ENCODE measurements at places on chromosomes 16 and 17.

DNA sequence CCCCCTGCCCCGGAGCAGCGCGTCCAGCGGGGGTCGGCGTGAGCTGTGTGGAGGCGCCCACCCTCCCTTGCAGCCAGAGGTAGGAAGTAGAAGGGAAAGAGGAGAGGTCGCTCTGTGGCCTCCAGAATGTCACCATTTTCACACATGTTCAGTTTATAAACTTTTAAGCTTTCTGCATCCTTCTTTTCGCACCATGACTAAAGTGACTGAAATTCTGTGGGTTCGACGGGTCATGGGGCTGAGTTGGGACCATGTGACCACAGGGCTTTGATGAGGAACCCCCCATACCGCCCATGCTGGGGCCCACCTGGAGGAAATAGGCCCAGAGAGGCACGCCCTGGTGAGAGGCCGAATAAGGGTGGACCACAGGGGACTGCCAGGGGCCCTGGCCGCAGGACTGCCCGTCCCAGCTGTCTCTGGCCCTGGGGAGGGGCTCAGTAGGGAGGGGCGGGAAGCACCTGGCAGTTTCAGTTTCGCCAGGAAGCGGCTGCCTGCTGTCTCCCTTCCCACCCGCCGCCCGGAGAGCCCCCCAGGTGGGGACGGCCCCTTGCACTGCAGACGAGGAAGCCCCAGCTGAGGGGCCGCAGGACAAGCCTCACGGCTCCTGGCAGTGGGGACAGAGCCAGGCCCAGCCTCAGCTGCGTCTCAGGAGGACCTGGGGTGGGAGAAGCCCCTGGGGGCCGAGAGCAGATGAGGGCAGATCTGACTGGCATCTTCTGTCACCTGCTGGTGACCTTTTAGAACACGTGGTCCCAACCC is 9.0 kb downstream of the CBFA2T3 start:
- DNase-seq: no peak

DNA sequence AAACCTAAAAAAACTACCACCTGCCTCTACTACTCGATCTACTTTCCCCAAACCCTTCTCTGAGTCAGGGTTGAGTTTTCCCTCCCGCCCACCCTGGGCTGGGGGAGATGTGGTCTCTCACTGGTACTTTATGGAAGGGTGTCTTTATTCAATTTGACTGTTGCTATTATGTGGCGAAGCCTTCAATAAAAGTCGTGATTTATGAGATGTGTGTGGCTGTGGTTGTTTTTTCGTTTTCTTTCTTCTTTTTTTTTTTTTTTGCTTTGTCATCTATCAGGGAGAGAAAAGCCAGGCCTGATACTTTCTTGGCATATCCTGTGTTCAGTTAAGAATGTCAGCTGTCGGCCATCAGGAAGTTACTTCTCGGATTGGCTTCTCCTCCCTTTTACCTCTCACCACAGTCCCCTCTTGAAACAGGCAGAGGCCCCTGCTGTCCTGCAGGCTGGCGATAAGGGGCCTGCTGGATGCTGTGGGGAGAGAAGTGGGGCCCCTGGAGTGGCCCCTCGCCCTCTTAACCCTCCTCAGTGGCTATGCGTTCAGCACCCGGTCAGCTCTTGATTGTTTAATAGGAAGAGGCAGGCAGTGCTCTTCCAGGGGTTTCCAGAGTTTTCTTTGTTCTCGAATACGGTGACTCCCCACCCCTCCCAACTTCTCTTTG is 123.0 kb downstream of the MSI2 start:
- DNase-seq: no peak

GRCh38 chr17:20997711-20998570 is 44.9 kb downstream of the USP22 start:
- DNase-seq: no peak

GRCh38 chr16:46621934-46622676 is 926 bp upstream of the SHCBP1 start:
- no peak for DNase-seq

DNA sequence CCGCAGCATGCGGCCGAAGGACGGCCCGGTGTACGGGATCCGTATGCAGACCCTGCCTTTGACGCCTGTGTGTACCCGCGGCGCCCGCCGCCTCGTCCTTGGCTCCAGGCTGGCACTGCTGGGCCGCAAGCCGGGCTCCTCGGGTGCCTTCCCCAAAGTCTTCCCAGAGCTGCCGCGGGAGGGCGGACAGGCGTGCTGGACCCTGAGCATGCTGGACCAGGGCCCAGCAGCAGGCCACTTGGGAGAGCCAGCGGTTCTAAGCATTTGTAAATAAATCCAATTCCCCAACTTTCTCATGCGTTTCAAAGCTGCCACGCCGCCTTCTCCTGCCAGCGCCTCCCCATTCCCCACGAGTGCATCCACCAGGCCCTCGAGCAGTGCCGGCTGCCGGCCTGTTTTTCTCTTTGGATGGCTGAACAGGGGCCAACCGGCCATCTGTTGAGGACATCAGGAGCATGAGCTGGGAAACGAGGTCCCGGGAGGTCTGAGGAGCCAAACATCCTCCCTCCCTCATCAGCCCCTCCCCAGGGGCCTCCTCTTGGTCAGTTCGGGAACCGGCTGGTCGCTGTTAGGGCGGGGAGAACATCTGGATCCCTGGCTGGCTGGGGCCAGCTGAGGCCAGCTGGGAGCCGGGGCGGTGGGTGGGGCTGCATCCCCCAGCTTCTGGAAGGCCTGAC is 20.5 kb upstream of the PABPN1L start:
- no peak for DNase-seq

DNA sequence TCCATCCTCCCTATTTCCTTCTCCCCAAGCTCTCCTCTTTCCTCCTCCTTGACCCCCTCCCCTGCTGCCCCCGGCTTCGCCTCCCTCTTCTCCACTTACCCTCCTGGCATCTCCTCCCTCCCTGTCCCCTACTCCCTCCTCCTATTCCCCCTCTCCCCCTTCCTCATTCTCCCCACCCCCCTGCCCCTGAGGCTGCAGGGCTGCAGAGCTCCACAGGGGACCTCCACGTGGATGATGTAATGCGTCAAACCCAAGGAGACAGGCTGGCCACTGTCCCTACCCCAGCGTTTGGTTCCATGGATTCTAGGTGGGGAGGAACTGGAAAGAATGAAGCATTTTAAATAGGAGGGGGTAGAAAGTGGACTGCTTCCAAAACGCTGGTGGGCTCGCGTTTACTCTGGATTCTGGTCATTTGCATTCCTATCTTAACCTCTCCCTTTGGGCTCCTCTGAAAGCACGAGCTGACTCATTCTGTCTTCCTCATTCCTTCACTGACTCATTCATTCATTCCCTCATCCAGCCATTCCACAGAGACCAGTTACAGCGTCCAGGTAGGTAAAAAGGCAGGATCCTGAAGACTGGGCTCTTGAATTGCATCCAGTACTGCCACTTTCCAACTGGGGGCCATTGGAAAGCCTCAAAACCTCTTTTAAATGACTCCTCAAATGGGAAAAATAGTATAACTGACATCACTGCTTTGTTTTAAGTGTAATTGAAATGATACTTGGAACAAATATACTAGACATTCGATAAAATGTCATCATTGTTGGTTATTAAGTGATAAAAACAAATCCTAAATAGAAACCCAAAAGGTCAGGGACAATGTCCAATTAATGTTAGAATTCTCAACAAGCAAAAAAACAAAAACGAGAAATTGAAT is 943 bp upstream of the COTL1 start:
- DNase-seq: peak; percentile 86

DNA sequence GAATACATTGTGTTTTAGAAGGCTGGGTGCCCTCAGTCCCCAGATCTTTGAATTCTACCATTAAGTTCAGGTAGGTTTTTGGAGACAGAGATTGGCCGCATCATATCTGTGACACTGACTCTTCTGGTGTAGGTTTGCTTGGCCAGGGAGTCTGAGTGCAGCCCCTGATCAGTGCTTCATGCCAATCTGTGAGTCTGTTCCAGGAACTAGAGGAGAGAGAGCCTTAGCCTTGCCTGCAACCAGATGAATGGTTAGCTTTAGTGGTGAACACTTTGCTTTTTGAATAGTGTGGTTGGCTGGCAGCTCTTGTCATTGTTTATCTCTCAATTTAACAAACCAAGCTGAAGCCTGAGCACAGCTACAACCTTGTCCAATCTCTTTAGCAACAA is 87.8 kb downstream of the PLXDC1 start:
- DNase-seq: peak; percentile 21

- DNase-seq: no peak
Measured at GRCh38 chr17:630801-631200, 83.8 kb downstream of the VPS53 start.

- DNase-seq: no peak
Measured at GRCh38 chr17:78675836-78676235, 98.6 kb upstream of the DNAH17 start.

DNA sequence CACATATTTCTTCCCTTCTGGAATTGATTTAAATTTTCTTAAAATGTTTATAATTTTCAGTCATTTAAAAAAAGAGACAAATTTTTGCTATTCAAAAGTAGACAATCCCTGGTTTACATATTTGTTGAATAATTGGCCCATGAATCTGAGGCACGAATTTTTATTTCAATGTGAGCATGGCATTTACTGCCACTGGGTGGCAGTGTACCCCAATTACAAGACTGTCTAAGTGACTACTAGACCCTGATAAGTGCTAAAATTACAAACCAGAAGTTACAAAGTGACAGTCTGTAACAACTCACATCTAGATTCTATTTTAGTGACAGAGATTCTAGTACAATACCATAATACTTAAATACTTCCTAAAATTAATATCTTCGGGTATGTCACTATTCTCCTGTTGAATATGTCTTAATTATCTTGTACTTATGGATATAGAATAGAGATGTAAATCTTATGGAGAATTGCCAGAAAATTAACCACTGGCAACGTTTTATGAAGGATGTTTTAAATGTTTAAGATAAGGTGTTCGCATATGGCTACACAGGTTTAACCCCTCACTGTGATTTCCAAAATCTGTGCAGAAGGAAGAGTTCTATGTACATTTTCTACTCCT is 235.8 kb downstream of the MAP2K4 start:
- DNase-seq: no peak

- peak; percentile 3 for DNase-seq
Measured at GRCh38 chr17:35540589-35541404, 3.3 kb upstream of the SLFN12L start.

GRCh38 chr16:1818873-1819525 is 7.6 kb downstream of the HAGH start:
- no peak for DNase-seq

GRCh38 chr17:74276541-74277009 is 2.5 kb downstream of the DNAI2 start:
- no peak for DNase-seq

- no peak for DNase-seq
Measured at GRCh38 chr16:4415538-4416199, 727 bp downstream of the CORO7 start.

- no peak for DNase-seq
Measured at GRCh38 chr17:63504261-63504660, 18.9 kb upstream of the KCNH6 start.

GRCh38 chr17:2393954-2394749 is 6.7 kb downstream of the MNT start:
- DNase-seq: no peak
